ENCODE measurements at places on chromosomes 5 and 9.

DNA sequence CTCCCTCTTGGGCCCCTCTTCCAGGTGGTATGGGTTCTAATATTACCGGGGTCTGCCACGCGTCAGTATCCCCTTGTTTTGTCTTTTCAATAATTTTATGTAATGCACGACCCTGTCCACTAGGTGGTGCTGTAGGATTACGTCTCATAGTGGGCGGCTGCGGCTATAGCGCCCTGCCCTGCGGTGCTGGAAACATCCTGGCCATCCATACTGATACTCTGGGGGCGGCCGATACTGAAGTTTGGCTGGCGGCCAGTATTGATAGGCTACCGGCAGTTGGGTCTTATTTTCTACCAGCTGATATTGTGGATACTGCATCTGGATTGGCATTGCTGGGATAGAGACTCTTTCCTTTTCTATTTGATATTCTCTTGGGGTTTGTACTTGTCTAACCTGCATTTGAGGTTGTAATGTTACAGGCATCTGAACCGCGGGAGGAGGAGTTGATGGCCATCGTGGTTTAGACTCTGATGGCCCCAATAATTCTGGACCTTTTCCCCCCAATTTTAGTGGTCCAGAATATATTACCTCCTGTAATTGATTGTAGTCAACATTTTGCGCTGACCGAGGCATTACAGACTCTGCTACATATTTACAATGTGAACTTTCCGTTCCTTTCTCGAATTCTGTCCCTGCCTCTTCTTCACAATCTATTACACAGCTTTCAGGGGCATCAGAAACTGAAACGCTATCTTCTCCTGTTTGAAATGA is 3.3 kb upstream of the TMEM141 start:
- peak; percentile 80 for DNase-seq

DNA sequence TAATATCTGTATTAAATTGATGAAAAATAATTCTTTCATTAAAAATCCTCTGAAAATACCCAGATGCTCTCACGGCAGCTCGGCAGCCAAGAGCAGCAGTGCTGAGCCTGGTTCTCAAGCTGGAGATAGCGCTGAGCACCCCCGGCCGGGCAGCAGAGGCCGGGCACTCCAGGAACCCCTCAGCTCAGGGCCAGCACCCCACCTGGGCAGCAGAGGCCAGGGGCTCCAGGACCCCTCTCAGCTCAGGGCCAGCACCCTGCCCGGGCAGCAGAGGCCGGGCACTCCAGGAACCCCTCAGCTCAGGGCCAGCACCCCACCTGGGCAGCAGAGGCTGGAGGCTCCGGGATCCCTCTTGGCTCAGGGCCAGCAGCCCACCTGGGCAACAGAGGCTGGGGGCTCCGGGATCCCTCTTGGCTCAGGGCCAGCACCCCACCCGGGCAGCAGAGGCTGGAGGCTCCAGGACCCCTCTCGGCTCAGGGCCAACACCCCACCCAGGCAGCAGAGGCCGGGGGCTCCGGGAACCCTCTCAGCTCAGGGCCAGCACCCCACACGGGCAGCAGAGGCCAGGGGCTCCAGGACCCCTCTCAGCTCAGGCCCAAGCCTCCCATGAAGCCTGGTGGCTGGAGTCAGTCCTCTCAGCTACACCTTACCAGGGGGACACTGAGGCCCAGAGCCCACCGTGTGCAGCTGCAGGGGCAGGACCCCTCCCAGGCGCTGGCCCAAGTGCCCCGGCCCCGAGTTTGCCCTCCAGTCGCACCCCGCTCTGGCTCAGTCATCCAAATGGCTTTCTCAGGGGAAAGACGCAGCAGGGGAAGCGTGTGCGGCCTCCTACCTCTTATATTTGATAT is 21.7 kb downstream of the CLPTM1L start:
- DNase-seq = no peak

DNA sequence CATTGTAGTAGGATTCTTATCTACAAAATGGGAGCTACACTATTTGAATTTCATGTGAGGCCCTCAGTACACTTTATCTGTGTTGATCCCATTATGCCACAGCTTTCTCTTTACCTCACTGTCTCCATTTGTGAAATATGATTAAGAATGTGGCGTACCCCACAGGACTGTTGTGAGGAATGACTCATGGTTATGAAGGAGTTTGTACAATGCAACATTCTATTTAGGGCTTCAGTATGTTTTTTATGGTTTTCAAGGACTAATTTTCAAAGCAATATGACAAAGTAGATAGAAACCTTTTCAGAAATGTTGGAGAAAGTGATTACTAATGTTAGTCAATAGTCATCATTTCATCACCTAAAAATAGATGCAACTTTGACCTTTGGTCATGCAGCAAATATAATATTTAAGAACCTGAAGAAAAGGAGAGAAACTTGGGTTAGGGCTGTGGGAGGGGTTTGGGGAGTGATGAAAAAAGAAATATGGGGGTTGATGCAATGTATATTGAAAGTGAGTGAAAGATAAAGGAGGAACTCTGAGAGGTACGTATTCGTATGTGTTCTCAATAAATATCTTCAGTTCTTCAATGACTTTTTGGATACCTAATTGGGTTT is 53.7 kb upstream of the PIP5K1B start:
- DNase-seq = no peak

DNA sequence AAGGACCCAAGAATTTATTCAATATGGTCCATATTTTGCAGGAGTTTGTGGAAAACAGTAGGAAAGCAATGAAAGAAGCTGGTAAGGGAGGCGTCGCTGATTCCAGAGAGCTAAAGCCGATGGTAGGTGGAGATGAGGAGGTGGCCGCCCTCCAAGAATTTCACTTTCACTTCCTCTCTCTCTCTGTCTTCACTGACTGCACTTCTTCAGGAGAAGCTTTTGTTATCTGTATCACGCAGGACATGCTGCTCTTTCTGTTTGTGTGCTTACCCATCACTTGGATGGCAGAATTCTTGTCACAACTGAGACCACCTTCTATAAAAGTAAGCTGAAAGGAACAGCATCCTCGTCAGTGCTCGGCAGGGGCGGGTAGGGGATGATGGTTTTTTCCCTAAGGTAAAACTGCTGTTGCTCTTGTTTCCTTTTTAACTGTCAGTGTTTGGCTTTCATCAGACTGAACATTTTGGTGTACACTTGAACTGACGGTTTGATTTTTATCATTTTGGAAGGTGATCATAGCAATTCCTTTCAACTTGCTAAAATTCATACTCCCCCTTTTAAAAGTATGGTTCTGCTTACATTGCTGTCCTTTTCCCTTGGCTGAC is 62.4 kb upstream of the FSD1L start:
- no peak for DNase-seq

DNA sequence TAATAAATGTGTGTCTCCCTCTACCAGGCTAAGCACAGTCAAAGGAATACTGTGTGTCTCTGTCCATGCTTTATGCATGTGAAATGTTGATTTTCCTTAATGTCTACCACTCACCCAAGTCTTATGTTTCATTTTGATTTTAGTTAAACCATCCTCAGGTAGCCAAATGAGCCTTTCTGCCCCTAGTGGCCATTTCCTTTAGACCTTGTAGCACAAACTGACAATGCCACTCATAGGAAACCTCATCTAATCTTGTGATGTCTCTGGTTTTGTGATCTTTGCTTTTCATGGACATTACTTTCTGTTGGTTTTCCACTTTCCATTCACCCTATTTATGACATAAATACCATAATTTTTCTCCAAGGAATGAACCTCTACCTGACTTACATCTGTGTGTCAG is 820.8 kb downstream of the MAT2B start:
- no peak for DNase-seq

GRCh38 chr5:170554521-170555267 is 50.9 kb downstream of the KCNIP1 start:
- DNase-seq = peak; percentile 44

DNA sequence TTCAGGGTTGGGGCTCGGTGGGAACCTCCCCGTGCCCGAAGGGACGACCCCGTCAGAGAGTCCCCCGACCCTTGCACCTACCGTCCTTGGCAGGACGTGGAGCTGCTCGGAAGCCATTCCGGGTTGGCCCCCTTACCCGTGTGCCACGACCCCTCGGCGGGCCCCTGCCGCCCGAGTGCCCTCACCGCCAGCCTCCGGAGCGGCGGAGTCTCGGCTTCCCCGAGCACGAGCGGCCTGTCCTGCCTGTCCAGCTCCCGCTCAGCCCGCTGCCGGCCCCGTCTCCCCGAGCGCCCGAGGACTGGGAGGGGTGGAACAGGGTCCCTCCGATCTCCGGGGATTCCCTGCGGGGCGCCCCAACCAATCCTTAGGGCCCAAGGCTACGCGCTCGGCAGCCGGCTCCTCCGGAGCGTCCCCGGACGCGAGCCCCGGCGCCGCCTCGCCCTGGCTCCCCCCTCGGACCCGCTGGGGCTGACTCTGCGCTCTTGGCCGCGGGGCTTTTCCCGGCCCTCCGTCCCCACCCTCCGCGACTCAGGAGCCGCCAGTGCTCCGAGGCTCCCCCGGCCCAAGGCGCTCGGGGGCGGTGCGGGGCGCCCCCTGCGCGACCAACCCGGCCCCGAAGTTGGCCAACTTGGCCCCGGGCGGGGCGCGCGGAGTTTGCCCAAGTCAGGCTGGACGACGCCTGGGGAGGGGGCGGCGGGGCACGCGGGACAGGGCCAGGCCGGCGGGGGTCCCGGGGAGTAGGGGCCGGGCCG is 654 bp downstream of the ADAMTS2 start:
- DNase-seq = no peak
